Upper lobe of left lung (tissue), 6 donors: ENCODE measurements at places on chromosomes 5 and 9. TPM values are rescaled to one million over a fixed set of nuclear protein-coding genes. Genes with fewer than 3 reads are reported as not detected.
A peak's percentile ranks its signal among the peaks of the same experiment; 100 is the strongest.

DNA sequence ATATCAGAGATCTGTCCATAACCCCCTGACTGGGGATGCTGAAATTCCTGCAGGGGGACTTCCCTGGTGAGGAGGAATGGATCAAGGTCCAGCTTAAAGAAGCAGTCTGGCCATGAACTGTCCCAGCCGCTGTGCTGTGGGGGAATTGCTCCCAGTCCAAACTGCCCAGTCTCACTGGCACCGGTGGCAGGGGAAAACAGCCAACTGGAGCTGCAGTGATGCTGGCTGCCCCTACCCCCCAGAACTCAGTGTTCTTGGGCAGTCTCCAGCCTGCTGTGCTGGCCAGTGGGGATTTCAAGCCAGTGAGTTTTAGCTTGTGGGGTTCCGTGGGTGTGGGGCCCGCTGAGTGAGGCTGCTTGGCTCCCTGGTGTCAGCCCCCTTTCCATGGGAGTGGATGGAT lies 306.5 kb upstream of the RPS23 start:
- peak; percentile 16 for DNase-seq
- H3K4me1 ChIP-seq = no peaks in the 10 kb centered on the region
- H3K4me3 ChIP-seq = no peak overlapping the region
- no peak overlapping the region for H3K27ac ChIP-seq
- no peaks in the 10 kb centered on the region for H3K36me3 ChIP-seq

GRCh38 chr9:132637801-132638200 lies 32.0 kb downstream of the DDX31 start:
- H3K36me3 ChIP-seq = peaks cover 18% of the 10 kb centered on the region
- no peak for DNase-seq
- no peak overlapping the region for H3K4me3 ChIP-seq
- H3K27me3 ChIP-seq = no peaks in the 10 kb centered on the region

DNA sequence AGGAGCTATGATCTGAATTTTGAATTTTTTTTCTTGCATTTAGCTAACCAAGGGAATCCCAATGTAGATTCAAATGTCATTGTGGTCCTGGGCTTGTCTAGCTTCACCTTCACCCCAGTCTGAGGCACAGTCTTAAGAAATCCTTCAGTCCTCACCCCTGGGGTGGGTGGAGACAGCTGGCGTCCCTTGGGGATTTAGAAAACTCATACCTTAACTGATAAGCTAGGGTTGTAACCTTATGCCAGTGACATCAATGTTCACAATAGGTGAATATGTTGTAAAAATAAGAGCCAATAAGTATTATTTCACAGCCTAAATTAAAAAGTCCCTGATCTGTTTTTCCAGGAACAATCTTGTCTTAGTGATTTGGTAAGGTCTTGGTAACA lies 4.6 kb downstream of the ISOC1 start:
- H3K4me3 ChIP-seq = no peak overlapping the region
- H3K27me3 ChIP-seq = no peaks in the 10 kb centered on the region
- peaks cover 32% of the 10 kb centered on the region for H3K4me1 ChIP-seq

DNA sequence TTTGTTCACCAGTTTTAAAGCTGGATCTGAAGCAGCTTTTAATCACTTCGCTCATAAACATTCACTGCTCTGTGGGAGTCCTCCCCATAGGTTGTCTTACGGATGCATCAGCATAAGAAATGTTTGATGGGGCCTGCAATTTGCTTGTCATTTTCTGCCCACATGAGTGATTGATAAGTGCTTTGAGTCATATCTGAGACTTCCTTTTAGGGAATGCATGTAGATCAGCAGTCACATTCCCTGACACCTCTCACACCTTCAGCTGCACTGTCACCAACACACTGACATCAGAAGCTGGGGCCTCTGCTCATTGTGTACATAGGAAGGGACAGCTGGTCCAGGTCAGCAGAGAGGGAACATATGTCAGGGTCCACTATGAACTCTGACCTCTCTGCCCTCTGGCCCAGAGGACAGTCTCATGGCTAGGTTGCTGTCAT lies 84.1 kb upstream of the SPATA31D4 start:
- H3K36me3 ChIP-seq = no peaks in the 10 kb centered on the region
- H3K4me3 ChIP-seq = no peak overlapping the region
- H3K27me3 ChIP-seq = no peaks in the 10 kb centered on the region

The SLC45A2 gene
- total RNA-seq = not detected

The OR13D1 gene
- total RNA-seq = not detected

GRCh38 chr5:52893105-52893504 lies 96.0 kb upstream of the ITGA2 start:
- peak overlapping the region; percentile 45 for H3K27ac ChIP-seq
- no peak overlapping the region for H3K4me3 ChIP-seq
- DNase-seq = no peak
- H3K27me3 ChIP-seq = no peaks in the 10 kb centered on the region
- H3K4me1 ChIP-seq = peaks cover 32% of the 10 kb centered on the region
- no peaks in the 10 kb centered on the region for H3K36me3 ChIP-seq

The TXNDC8 gene
- not detected for total RNA-seq

DNA sequence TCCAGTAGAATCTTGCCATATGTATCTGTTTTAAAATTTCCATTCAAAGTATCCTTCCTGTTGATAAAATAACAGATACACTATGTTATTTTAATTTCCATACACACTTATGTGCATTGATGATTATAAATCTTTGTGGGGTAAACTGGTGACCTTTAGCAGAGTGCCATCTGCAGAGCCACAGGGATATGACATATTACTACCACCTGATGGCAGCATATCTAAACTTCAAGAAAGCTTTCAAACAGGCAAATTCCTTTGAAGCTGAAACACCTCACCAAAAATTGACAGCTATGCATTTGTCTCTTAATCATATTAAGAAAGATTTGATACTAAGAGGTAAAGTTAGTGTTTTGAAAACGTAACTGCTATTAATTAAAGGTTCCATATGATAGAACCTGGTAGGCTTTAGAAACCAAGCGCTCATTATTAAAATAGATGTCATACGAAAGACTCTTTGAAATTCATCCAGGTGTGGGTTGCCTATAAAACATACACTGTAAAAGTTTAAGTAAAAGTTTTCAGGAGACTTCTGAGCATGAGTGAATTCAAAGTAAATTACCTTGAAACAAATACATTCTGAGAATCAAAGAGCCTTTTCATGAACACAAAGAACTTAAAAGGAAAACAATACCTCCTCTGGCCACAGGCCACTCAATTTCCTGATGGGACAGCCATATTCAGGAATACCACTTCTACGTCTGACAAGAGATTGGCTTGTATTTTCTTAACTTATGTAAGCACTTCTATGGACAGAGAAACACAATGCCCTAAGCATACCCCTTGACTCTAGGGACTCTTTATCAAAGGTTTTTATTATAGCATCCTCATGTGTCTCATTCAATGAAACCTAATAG lies 93.3 kb downstream of the KIAA0825 start:
- no peak overlapping the region for H3K27ac ChIP-seq
- H3K27me3 ChIP-seq = no peaks in the 10 kb centered on the region
- H3K36me3 ChIP-seq = no peaks in the 10 kb centered on the region

- H3K27ac ChIP-seq = no peak overlapping the region
- no peaks in the 10 kb centered on the region for H3K36me3 ChIP-seq
- H3K4me1 ChIP-seq = no peaks in the 10 kb centered on the region
- H3K4me3 ChIP-seq = no peak overlapping the region
Measured at GRCh38 chr5:86971034-86971571, 296.6 kb upstream of the RASA1 start.

The SIT1 gene
- 1.1 TPM for total RNA-seq

The MRPS27 gene
- 15.7 TPM for total RNA-seq

The TRIM36 gene
- 2.4 TPM for total RNA-seq

- H3K27me3 ChIP-seq = no peaks in the 10 kb centered on the region
- no peak overlapping the region for H3K27ac ChIP-seq
- H3K36me3 ChIP-seq = no peaks in the 10 kb centered on the region
- DNase-seq = no peak
- H3K4me1 ChIP-seq = peaks cover 30% of the 10 kb centered on the region
Measured at GRCh38 chr5:172445866-172446265, 8.5 kb downstream of the SH3PXD2B start.

GRCh38 chr5:19676895-19677294 lies 311.1 kb downstream of the CDH18 start:
- H3K4me1 ChIP-seq = no peaks in the 10 kb centered on the region
- DNase-seq = no peak
- no peaks in the 10 kb centered on the region for H3K27me3 ChIP-seq
- no peak overlapping the region for H3K4me3 ChIP-seq

- H3K4me1 ChIP-seq = peaks cover 36% of the 10 kb centered on the region
- no peaks in the 10 kb centered on the region for H3K27me3 ChIP-seq
- H3K36me3 ChIP-seq = peaks cover 17% of the 10 kb centered on the region
- H3K27ac ChIP-seq = peak overlapping the region; percentile 98
- H3K4me3 ChIP-seq = peak overlapping the region; percentile 85
- DNase-seq = no peak
Measured at GRCh38 chr5:180832638-180833068, 28.4 kb downstream of the ZFP62 start.

The INSL4 gene
- total RNA-seq = not detected

DNA sequence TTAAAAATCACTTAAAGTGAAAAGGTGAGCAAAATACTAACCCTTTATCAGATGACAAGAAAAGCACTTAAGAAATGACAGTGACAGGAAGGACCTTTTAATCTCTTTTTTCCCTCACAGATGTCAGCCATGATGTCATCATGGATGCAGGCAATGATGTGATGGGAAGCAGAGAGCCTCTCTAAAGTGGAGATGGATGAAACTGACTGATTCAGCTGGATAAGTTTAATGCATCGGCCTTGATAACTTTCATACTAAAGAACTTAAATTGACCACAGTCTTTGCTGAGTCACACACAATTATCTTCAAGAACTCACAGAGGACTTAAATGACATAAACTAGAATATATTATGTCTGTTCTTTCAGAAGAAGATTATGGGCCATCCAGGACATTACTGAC lies 153.2 kb upstream of the FGF10 start:
- no peak overlapping the region for H3K27ac ChIP-seq
- no peak overlapping the region for H3K4me3 ChIP-seq
- H3K36me3 ChIP-seq = no peaks in the 10 kb centered on the region
- DNase-seq = no peak
- H3K27me3 ChIP-seq = no peaks in the 10 kb centered on the region
- no peaks in the 10 kb centered on the region for H3K4me1 ChIP-seq

The REEP2 gene
- 0.33 TPM for total RNA-seq

GRCh38 chr5:83362526-83362925 lies 109.0 kb upstream of the VCAN start:
- no peaks in the 10 kb centered on the region for H3K4me1 ChIP-seq
- H3K27ac ChIP-seq = no peak overlapping the region
- H3K27me3 ChIP-seq = no peaks in the 10 kb centered on the region
- DNase-seq = no peak
- H3K4me3 ChIP-seq = no peak overlapping the region
- no peaks in the 10 kb centered on the region for H3K36me3 ChIP-seq

DNA sequence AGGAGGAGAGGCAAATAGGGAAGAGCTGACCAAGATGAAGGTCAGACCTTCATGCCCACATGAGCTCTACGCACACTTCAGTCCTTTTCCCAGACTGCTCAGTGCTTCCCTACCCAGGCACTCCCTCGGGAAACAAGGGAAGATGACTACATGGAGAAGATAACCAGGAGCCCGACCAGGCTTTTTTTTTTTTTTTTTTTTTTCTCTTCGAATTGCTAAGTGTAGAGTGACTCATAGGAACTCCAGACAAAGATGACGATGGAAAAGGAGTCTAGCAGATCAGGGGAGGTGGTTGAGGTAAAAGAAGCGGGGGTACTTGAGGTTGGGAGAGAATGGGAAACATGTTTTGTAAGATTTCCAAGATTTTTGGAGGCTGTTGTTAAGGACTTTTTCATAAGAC lies 526.1 kb downstream of the BNC2 start:
- H3K36me3 ChIP-seq = no peaks in the 10 kb centered on the region
- peaks cover 8% of the 10 kb centered on the region for H3K4me1 ChIP-seq
- H3K27me3 ChIP-seq = no peaks in the 10 kb centered on the region
- H3K27ac ChIP-seq = no peak overlapping the region

GRCh38 chr9:37464426-37465248 lies 613 bp downstream of the ZBTB5 start:
- H3K27me3 ChIP-seq = no peaks in the 10 kb centered on the region
- H3K4me1 ChIP-seq = peaks cover 20% of the 10 kb centered on the region
- H3K27ac ChIP-seq = peak overlapping the region; percentile 97
- H3K36me3 ChIP-seq = no peaks in the 10 kb centered on the region
- H3K4me3 ChIP-seq = peak overlapping the region; percentile 86

The PKD2L2 gene
- total RNA-seq = not detected

- H3K4me3 ChIP-seq = no peak overlapping the region
- H3K27me3 ChIP-seq = no peaks in the 10 kb centered on the region
- peak overlapping the region; percentile 24 for H3K27ac ChIP-seq
- H3K4me1 ChIP-seq = peaks cover 8% of the 10 kb centered on the region
- H3K36me3 ChIP-seq = no peaks in the 10 kb centered on the region
- no peak for DNase-seq
Measured at GRCh38 chr9:14103115-14103514, 210.8 kb downstream of the NFIB start.

DNA sequence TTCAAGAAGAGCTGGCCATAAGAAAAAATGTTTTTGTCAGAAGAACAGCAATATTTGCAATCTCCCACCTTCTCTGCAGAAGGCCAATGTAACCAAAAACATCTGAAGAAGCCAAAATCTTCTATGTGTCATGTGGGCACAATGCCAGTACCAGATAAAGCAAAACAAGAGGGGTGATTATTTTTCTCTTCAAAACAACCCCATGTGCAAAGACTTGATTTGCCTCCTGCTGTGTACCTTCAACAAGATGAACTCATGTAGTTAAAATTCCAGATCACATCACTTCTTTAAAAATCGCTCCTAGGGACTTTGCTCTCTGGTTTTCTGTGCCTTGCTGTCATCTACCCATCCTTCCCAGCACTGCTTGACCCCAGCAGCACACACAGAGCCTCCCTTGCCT lies 134.0 kb upstream of the MAP3K1 start:
- no peak for DNase-seq
- no peaks in the 10 kb centered on the region for H3K4me1 ChIP-seq
- H3K27ac ChIP-seq = no peak overlapping the region
- H3K27me3 ChIP-seq = no peaks in the 10 kb centered on the region
- H3K4me3 ChIP-seq = no peak overlapping the region

DNA sequence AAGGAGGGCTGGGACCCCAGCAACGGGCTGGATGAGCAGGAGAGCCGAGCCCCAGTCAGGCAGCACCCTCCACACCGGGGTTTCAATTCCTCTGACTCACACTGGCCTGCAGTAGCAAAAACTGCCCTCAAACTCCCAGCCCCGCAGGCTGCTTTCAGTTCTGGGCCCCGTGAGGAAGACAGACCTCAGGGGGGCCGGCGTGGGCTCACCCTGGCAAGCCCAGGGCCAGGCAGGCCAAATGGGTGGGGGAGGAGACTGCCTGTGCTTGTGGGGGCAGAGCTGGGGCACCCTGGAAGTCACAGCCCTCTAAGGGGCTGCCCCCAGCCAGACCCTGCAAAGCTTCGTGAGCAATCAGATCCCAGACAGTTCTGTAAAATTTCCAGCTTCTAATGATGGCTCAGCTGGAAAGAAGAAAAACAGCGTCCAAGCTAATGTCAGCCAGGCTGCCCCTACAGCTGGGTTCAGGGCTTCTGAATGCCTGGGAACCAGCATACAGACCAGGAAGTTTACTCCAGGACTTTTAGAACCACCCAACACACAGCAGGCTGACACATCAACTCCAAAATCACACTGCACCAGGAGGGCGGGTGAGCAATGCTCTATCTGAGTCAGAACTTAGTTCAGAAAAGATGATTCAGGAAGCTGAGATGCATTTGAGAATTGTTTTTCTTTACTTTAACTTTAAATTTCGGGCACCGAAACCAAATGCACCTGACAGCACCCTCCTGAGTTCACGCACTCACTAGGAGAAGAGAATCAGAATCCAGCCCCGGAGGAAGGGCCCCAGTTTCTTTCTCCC lies 34.7 kb downstream of the LPCAT1 start:
- no peak overlapping the region for H3K27ac ChIP-seq
- H3K36me3 ChIP-seq = peaks cover 96% of the 10 kb centered on the region
- no peak for DNase-seq
- H3K4me3 ChIP-seq = no peak overlapping the region

The MARCHF11 gene
- not detected for total RNA-seq

- H3K27ac ChIP-seq = no peak overlapping the region
- H3K4me1 ChIP-seq = no peaks in the 10 kb centered on the region
- DNase-seq = peak; percentile 39
Measured at GRCh38 chr9:88593537-88594185, 58.7 kb downstream of the NXNL2 start.
